Hematopoietic multipotent progenitor cell treated with erythropoietin and hydrocortisone succinate and interleukin-3 and kit ligand, for 6 days (in vitro differentiated cells): ENCODE measurements at places on chromosomes 5 and 9.

- DNase-seq: no peak
These were observed 146.2 kb downstream of the MARCHF11 start for GRCh38 chr5:16033187-16033925.

DNA sequence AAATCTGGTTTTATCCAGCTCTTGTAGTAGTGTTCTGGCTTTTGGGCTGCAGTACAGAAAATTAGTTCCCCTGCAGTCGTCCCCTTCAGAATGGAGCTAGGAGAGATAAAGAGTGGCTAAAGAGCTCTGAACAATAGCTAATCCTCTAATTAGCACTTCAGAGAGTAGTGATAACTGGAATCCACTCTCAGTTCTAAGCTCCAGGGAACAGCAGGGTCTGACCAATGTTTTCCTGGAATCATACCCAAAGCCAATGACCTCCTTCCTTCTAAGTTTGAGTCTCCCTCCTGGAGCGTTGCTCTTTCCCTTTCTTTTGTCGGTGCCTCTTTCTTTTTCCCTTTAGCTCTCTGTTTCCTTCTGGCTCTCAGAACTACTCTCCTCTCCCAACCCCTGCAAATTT, 47.4 kb downstream of the MFAP3 start:
- DNase-seq: no peak

GRCh38 chr5:73945505-73945904, 319.5 kb downstream of the ARHGEF28 start:
- DNase-seq: peak; percentile 11

GRCh38 chr5:160626322-160626721, 204.7 kb downstream of the PTTG1 start:
- DNase-seq: no peak

- DNase-seq: peak; percentile 73
These were observed 45.7 kb downstream of the PPARGC1B start for GRCh38 chr5:149775785-149776184.

DNA sequence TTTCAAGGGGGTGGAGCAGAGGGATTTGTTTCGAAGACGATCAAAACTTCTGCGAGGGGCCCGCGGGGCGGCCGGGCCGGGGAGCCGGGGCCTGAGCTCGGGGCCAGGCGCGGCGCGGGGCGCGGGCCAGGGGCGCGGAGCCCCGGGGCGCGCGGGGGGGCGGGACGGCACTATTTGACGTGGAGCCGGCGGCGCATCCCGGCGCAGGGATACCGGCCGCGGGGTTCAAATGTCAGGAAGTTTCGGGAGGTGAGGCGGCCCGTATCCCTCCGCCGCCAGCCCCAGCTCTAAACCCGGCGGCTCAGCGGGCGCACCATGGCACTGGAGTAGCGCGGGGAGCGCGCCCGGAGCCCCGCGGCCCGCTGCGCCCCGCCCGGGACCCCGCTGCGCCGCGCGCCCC, at the start of gene LMX1B:
TSS of gene LMX1B (plus strand) at position 278 of the 400 bp plus-strand sequence. CDS start 522 bp downstream, outside the sequence.
- DNase-seq: no peak

- DNase-seq: no peak
These were observed 80.7 kb upstream of the C9orf72 start for GRCh38 chr9:27653957-27654356.

DNA sequence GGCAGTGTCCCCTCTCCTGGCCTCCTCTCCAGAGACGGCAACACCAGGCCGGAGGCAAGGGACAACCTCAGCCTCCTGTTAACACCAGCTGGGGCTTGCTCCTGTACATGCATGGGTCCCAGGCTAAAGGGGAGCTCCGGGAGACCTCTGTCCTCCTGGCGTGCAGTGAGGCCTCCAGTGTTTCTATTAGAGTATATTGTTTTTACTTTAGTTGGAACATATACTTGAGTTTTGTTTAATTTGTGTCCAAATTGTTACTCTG, 12.0 kb upstream of the IRX2 start:
- DNase-seq: no peak

- no peak for DNase-seq
These were observed 251.7 kb downstream of the PAPPA start for GRCh38 chr9:116405321-116405720.

- DNase-seq: no peak
These were observed 61.6 kb downstream of the FNBP1 start for GRCh38 chr9:129981180-129981907.

DNA sequence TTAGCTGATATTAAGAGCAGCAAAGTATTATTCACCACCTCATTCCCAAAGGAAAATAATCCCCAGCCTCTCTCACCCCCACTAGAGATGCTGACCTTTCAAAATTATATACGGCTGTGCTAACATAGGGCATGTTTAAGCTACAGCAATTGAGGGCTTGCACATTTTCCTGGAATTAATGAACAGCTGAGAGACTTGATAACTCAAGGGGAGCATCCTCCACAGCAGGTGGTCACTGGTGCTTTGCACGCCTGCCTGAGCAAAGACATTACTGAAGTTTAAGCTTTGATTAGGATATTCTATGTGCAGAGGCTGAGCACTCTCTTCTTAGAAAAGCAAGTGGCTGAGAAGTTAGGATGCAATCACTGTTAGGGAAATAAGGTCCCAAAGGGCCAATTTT, 230.9 kb downstream of the FAM114A2 start:
- DNase-seq: no peak
